Mesothelial cell of epicardium (in vitro differentiated cells): ENCODE measurements at places on chromosomes 7 and 10.

GRCh38 chr7:44050915-44051560, 6.5 kb downstream of the DBNL start:
- no peak for DNase-seq

- no peak for DNase-seq
Observed at GRCh38 chr7:105707967-105708762, 126.9 kb upstream of the EFCAB10 start.

DNA sequence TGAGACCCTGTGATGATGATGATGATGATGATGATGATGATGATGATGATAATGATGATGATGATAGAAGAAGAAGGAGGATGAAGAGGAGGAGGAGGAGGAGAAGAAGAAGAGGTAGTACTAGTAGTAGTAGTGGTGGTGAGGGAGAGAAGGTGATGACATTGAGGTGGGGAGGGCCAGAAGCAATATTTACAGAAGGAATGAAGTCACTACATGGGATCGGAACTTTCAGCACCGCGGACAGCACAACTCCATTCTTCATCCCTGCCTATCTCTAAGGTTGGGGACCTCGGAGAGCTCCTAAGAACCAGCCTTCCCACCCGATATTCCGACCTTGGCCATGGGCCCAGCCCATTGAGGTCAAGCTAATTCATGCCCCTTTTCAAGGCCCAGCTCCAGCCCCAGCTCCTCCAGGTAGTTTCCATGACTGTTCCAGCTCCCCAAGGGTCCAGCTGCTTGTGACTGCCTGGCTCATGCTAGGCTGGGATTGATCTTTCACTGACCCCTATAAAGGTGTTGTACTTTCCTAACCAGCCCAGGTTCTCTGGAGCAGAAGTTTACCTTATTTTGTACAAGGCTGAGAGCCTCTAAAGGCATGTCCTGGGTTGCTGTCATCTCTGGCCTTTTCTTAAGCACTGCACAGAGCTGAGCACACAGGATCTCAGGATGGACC, 10.3 kb downstream of the CRHR2 start:
- DNase-seq = no peak

GRCh38 chr10:31930023-31930751, 1.6 kb upstream of the ARHGAP12 start:
- no peak for DNase-seq

GRCh38 chr10:45509491-45509890, 135.5 kb downstream of the ALOX5 start:
- DNase-seq = no peak
